NCI-H524 (cell line): ENCODE measurements at places on chromosomes 3 and 15.

DNA sequence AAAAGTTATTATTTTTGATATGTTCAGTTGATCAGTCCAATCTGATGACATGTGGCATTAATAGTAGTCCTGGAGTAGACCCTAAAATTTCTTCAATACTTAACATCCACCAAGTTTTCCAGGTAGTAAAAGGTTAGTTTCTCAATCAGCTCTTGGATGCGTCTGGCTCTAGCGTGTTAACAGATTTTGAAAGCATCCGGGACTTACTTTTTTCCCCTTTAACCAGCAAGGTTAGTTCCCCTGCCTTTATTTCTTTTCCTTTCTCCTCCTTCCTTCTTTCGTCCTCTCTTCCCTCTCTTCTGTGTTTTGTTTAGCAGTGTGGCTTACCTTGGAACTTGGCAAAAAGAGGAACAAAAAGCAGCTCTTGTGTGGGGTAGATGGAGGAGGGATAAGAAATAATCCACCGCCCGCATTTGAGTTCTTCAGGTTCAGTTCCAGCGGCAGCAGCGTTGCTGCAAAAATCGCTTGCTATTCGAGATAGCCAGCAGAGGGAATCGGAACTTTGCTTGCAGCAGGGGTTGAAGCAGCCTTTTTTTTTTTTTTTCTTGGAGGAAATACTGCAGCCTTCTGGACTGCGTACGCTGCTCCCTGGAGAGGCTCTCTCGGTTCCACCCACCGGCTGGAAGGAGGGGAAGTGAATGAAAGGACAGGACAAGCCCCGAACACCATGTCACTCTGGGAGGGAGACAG lies at the start of gene RBMS3:
RBMS3 (plus strand) TSS at position 668 of the 690 bp plus-strand sequence.
- DNase-seq = peak; percentile 92

DNA sequence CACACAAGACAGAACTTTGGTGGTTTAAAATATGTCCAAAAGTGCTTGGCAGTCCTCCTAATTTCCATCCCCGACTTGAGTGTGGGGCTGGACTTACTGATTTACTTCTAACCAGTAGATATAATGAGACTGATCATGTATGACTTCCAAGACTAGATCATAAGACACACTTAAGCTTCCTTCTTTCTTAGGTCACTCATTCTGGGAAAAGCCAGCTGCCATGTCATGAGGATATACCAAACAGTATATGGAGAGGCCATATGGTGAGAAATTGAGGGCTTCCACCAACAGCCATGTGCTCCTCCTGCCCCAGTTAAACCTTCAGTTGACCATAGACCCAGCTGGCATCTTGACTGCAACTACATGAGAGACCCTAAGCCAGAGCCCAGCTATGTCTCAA lies 282.8 kb upstream of the PROK2 start:
- peak; percentile 20 for DNase-seq

GRCh38 chr3:151873398-151873797 lies at the start of gene SUCNR1:
Gene SUCNR1 (plus strand): TSS chr3:151873643. CDS start chr3:151879893, 6,250 bp downstream.
- no peak for DNase-seq

DNA sequence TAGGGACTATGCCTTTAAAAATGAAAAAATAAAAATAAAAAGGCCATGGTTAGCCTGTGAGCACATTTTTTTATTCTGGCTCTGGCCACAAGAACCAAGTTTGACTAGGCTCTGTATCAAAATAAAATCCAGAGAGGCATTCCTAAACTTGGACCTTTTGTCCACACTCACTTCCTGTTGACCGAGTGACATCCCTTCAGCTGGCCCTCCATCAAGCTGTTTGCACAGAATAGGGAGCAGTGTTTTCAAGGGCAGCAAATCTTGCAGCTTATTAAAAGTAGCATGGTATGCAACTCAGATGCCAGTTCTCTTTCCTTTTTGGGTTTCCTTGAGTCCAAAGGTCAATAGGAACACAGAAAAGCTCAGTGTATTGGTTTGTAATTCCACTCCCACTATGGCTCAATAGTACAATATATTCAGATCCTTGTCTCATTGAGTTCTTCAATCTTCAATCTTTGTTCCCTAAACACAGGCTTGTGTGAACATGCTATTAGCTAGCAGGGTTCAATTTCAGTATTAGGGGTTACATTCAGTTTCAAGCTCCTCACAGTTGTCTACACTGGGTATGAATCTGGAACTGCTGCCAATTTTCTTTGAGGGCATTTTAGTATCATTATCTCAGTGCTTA lies 244.5 kb downstream of the RBMS3 start:
- DNase-seq = no peak

DNA sequence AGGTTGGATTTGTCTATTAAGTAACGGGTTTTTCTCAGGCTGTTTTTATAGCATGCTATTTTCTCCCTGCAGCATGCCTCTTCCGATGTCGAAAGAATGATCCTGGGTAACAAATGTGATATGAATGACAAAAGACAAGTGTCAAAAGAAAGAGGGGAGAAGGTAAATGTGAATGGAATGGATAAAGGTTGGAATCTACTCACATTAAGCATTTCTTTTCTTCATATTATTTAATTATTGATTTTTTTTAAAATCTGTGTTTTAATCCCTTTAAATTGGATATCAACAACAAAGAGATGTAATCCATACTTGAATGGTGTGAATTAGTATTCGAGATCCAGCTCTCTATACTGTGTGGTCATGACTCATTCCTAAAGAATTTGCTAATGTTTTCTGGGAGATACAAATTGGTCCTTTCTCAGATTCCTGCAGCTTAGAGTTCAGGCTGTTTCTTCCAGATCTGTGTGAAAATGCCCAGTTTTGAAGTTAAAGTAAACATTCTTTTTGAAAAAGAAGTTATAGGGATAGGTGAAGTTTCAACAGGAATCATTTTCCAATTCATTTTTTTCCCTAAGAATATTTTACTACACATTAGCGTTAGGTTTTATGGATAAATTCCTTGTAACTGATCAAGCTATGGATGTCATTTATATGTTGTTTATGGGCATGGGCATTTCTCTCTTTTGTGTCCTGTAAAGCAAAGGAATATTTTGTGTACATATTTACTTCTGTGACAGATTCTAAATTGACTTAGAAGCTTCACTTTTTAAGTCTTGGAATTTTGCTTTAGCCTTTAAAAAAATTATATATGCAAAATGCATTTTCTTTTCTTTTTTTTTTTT lies 20.8 kb upstream of the APH1B start:
- DNase-seq = peak; percentile 26

DNA sequence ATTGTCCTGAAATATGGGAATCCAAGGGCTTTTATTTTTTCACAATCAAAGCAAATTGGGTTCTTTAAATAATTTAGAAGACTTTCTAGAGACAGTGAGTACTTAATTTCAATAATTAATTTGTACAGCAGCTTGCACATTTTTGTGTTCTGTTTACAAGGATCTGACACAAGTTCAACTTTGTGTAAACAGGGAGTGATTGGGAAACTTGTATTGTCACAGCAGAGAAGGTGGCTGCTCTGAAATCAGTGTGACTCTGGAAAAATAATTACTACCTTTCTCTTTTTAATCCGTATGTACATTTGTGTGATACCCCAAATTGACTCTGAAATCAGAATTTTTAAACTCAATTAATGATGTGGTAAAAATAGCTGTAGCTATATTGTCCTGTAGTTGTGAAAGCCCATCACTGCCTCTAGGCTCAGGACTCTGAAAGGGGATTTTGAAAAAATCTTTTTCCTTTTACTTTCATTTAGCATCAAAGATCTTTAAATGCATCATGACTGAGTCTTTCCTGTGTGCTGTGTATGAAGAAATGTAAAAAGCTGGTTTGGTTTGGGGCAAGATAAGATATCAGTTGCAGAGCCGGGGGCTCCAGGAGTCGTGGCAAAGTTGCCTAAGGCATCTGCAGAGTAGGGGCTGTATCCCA lies 45.1 kb downstream of the MFSD1 start:
- no peak for DNase-seq

DNA sequence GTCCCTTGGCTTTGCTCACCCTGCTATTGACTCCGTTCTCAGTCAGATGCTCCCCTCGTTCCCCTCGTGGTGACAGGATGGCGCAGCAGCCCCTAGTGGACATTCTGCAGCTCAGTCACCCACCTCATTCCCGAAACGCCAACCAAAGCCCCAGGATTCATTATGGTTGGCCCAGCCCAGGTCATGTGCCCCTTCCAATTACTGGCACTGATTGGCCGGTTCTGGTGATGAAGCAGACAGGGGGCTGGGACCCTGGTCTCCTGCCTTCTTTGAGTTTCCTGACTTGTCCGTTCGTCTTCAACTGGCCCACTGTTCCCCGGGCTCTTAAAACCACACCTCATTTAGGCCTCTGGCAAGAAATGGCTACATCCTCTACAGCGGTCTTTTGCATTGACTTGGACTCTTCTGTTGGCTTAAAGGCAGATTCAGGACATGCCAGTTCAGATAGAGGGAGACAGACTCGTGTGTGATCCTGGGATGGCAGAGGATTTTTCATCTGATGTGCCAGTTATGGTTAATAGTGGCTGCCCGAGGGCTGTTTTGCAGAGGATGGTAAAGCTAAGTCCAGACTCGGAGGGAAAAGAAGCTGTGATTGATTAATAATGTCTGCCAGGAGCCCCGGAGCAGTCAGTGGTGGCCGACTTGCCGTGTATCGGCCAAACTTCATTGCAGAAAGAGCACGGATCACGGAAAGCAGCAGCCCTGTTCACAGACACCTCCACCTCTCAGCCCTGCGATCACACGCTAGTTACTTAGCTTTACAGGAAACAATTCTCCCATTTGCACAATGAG lies 37.8 kb downstream of the LSM3 start:
- no peak for DNase-seq

DNA sequence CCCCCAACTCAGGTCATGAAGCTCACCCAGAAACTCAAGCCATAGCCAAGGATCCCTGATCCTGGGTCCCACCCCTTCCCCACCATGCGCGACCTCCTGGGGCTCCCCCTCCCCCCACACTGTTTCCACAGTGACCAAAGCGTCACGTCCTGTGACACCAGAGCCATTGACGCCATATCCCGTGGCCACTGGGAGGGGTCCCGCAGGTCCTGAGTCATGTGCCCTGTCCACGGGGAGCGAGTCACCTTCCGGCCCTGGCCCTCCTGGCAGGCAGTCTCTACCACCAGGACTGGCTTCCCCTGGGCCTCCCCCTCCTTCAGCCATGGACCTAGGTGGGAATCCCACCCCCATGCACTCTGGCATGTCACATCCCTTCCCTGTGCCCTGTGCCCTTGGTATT lies 15.6 kb downstream of the SEMA3F start:
- DNase-seq = no peak
